Iris pigment epithelial cell (primary cell): ENCODE measurements at places on chromosomes 2 and 18.

DNA sequence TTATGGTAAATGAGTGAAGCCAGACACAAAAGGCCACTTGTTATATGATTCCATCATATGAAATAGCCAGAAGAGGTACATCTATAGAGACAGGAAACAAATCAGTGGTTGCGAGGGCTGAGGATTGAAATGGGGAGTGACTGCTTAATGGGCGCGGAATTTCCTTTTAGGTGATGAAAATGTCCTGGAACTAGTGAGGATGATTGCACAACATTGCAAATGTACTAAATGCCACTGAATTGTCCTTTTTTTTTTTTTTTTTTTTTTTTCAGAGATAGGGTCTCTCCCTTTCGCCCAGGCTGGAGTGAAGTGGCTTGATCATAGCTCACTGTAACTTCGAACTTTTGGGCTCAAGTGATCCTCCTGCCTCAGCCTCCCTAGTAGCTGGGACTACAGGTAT is 15.3 kb upstream of the GAREM2 start:
- DNase-seq, result no peak

DNA sequence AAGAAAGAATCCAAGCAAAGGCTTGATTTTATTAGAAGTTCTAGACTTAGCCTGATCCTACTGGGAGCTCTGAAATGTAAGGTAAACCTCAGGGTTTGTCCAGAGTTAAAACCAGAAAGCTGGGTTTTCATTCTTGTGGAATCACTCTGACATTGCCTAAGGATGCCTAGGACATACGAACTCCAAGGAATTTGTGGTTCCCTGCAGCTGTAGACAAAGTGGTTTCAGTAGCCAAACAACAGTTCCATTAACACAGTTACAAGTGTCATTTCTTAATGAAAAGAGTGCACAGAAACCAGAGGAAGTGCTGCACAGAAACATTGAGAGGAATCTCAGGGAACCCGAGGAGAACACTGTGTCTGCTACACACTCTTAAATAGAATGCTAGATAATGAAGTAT is 221.4 kb upstream of the ST6GAL2 start:
- DNase-seq, result peak; percentile 4

DNA sequence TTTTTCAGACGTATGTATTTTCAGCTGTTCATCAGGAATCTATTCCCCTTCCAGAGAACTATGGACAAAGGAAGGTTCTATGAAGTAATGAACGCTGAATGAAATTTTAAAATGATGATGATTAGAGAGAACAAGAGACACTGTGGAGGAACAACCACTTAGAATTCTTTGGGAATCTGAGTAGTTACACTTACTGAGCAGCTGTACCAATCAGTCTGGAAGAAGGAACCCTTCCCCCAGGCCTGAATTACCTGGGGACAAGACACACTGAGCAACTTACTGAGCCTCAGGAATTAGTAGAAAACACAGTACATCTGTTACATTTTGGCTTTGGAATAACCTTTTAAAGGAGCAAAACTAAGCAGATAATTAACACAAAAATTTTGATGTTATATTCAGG is 1.9 kb downstream of the MSTN start:
- no peak for DNase-seq

DNA sequence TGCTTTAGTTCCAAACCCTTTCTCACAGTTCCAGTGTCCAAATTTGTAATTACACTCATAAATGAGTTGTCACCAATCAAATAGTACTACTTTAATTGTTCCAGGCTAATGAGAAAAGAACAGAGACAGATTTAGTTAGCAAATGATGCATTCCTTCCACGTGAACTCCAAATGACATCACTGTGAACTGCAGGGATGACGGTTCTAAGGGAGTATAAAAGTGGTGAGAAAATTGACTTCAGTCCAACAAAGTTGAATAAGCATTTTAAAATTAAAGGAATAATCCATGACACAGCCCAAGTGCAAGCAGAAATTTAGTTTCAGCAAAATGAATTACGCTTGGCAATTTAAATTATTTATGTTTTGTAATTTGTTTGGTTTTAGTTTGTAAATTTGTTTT is 102.0 kb upstream of the LRATD1 start:
- DNase-seq, result peak; percentile 53

DNA sequence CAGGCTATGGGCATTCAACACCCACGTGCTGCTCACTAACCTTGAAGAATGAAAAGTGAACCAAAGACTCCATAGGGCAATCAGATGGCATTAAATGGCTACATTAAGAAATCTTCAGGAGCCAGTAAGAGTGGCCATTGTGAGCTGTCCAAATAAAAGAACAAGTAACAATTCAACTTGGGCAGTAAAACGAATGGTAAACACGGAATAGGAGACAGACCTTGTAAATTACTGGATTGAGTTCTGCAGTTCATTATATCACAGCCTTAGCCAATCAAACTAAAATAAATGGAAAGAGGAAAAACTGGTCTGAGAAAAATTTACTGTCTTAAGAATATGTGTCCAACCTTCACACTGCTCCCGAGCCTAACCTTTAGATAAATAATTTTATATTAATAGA is 306.5 kb upstream of the ZNF521 start:
- DNase-seq, result no peak

DNA sequence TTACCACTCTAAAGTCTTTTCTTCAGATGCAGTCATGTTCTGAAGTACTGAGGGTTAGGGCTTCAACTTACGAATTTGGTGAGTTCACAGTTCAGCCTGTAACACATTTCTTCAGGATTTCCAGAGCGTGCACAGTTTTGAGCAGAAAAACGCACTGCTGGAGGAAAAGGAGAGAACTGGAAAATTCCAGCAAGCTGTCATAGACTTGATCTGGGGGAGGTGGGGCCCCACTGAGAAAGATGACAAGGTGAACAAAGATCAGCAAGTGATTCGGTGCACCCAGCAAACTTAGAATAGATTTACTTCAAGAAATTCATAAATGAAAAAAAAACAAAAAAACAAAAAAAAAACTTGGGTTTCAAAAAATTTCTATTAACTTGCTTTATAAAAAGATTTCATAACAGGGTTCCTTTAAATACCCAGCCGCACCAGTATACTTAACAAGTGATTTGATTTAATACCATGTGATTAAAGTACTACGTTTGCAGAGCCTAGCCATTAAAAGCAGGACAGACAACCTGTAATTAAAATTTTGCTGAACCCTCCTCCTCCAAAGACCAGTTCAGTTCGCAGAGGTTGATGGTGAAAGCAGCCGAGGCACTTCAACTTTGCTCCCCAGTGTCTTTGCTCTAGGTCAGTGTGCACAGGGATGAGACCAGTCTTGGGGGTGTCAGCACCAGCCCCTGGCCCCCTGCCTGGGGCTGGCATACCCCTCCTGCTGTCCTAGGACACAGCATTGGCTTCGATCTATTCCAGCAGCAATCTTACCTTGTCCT is 30.5 kb downstream of the CTIF start:
- no peak for DNase-seq

DNA sequence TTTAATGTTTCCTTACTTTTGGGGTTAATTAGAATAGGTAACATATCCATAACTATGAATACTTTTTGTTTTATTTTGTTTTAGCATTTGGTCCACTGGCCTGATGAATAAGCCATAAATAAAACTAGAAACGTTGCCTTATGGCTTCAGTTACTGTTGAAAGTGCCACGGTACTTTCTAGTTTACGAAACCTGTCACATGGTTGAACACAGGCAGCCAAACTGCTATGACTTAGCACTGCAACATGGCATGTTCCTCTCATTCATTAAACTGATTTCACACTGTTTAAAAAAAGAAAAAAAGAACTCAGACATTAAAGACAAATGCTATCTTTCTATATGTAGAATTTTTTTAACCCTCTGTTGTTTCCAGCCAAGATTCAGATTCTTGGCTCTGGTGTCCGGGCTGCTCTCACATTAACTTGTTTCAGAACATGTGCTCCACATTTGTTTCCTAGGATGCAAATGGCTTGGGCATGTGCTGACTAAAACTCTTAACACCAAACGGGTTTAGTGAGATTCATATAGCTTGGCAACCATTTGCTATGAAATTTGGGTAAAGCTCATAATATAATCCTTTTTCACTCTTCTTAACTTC is 323.9 kb upstream of the RND3 start:
- no peak for DNase-seq

GRCh38 chr2:240567137-240567871 is 980 bp upstream of the RNPEPL1 start:
- DNase-seq, result peak; percentile 61

- DNase-seq, result no peak
These were observed 20.5 kb upstream of the RNF149 start for GRCh38 chr2:101329026-101329425.

DNA sequence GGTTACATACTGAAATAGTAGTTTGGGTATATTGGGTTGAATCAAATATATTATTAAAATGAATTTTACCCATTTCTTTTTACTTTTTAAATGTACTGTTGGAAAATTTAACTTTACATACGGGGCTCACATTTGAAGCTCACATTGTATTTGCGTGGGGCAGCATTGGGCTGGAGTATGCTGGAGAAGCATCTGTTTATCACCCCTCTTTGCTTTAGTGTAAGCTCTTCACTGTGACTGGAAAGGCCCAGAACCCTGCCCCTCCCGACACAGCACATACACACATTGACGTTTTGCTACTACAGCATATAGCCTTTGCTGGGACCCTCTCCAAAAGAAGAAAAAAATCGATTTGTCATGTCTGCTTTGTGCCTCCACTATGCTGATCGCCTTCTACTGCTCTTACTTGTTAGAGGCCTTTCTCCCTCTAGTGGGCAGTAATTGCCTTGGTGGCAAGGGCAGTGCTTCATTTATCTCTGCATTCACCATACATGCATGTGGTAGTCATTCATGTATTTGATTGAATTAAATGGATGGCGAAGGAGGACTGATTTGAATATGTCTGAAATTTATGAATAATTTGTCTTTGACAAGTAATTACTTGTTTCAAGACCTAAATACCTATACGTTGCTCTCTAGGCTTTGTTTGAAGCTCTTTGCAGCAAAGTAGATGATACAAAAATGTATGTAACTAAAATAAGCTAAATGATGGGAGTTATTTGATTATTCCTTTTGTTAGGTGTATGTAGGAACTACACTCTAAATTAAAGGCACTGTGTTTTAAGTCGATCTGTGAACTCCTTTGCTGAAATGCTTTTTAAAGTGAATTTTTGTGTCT is 37.4 kb downstream of the VAPA start:
- DNase-seq, result peak; percentile 79

DNA sequence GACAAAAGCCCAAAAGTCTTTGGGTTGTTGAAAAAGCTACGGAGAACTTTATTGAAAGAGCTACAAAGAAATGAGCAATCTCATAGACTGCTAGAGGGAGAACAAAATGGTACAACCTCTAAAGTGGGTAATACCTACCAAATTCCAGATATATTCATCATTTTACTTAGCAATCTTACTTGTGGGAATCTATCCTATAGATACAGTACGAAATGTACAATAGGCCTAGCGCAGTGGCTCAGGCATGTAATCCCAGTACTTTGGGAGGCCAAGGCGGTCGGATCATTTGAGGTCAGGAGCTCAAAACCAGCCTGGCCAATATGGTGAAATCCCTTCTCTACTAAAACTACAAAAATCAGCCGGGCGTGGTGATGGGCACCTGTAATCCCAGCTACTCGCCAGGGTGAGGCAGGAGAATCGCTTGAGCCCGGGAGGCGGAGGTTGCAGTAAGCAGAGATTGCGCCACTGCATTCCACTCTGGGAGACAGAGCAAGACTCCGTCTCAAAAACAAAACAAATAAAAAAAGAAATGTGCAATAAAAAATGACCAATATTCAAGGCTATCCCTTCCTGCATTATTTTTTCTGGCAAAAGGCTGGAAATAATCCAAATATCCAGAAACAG is 10.1 kb downstream of the EXOC6B start:
- DNase-seq, result peak; percentile 93

DNA sequence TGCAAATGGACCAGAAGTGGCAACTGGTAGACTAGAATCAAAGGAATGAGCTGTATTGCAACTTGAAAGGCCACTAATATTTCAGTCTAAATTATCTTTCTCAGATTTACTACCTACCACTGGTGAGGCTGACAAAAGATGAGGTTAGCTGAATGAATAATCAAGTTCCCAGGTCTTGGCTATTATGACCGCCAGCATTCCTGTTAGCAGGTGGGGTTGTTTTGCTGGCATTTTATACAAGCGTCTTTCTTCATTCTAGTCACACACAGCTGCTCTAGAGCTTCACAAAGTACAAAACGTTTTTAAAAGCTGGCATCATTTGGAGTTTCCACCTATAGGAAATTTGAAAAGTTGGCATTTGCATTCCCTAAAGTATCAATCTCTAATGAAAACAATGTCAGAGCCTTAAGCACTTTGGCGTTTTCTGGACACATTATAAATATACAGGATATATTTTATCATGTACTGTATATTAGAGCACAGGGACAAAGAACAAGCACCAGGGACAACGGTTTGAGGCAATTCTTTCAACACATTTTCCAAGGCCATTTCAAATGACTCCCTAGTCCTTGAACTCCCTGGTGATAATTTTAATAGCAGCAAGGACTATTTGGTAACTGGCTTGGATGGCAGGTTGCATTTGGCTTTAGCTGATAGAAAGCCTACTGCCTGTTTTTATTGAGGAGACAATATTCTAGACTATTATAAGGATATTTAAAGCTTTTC is 410.2 kb upstream of the CHST9 start:
- DNase-seq, result no peak

- no peak for DNase-seq
These were observed 447.0 kb upstream of the SMIM21 start for GRCh38 chr18:75874401-75875089.

GRCh38 chr2:233049194-233049761 is 10.9 kb upstream of the INPP5D start:
- no peak for DNase-seq

DNA sequence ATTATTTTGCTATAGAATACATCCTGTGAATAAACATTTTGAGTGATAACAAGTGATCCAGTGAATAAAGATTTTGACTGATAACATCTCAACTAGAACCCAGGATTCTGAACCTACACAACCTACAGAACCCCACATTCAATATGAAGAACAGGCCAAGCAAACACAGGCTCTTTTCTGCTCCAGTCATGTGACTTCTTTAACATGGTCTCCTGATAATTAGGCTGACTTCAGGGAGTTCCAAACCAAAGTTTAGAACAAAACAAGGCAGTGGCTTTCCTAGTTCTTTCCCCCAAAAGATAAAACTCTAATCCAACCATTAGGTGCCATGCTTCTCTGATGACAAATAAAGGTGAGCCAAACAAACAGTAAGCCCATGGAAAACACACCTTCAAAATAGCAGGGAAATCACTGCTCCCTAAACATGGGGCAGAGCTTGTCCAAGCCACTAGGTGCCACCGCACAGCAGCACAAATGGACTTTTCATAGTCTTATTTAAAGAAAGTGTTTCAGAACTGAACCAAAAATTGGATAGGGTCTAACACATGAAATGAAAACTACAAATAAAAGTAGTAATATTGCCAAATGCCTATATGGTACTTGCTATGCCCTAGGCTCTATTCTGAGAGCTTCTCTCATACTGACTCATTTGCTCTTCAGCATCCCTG is 95.3 kb downstream of the EVA1A start:
- DNase-seq, result peak; percentile 47
